ENCODE measurements at places on chromosomes 11 and 22.

DNA sequence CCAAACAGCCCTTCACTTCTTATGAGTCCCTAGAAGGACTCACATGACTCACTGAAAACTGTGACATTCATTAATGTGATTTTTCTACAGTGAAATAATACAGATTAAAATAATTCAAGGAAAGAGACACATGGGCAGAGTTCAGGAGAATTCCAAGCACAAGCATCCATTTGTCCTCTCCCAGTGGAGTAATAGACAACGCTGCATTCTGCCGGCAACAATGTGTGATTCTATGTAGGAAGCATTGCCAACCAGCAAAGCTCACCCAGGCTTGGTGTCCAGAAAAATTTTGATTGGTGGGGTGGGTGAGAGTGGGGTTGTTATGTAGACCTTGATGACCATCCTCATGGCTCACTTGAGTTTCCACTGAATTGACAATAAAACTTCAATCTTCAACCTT is 123.9 kb downstream of the VPREB1 start:
- DNase-seq: no peak

DNA sequence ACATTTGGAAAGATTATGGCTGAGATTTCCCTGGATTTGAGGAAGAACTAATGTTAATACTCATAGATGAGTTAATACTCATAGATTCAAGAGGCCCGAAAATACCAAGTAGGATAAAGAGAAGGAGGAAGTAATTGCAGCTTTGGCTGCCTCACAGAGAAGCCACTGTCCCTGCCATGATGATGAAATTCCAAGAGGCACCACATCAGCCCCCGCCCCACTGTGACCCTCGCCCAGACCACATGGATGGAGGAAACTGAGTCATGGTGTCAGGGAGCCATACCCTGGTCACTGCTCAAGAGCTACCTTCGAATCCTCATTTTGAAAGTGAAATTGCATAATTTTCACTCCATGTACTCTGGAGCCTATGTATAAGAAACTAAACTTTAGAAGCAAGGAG is 92.9 kb upstream of the SLC22A12 start:
- peak; percentile 37 for DNase-seq

DNA sequence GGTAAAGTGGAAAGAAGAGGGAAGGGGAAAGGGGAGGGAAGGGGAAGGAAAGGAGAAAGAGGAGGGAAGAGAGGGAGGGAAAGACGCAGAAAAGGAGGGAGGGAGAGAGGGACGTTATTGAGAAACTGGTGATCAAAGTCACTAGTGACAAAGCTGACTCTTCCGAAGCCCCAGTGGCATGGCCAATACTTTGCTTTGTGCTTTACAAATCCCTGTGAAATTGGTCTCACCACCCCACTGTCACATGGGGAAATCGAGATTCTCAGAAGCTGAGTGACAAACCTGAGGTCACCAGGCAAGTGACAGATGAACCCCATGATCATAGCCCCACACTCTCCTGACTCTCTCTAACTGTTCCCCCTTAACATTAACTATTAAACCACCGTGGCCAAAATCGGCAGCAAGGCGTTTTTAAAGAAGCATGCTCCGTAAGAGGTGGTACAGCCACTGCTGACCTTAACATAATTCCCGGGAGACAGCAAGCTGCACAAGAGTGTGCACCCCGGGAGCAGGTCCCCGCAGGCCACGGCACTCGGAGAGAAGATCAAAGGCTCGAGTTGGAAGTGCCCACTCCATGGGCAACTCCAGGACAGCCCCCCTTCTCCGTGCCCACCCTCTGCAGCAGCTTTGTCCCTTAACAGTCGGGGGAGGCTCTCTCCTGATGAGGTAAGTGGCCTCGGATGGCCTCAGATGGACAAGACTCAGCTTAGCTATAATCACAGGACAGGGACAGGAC is 34.8 kb downstream of the CELSR1 start:
- DNase-seq: no peak

DNA sequence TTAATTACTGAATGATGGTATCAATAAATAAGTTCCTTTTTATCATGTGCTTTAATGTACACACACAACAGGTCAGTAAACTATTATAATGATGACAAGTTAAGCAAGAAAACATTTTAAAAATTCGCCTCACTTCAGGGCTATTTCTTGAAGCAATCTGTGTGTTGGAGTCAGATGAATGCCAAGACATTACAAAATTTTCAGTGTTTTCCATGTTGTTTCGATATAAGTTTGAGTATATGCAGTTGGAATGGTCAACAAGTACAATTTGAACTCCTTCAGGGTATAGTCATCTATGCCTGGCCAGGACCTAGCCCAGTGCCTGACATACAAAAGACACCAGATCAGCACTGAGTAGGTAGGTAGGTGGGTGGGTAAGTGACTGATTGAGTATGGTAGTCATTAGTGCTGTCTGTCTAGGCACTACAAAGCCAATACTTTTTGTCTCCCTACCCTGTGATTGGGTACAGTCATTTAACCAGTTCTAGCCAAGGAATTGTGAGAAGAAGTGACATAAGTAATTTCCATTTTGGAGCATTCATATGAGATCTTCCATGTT is 7.5 kb downstream of the PRCP start:
- DNase-seq: no peak

DNA sequence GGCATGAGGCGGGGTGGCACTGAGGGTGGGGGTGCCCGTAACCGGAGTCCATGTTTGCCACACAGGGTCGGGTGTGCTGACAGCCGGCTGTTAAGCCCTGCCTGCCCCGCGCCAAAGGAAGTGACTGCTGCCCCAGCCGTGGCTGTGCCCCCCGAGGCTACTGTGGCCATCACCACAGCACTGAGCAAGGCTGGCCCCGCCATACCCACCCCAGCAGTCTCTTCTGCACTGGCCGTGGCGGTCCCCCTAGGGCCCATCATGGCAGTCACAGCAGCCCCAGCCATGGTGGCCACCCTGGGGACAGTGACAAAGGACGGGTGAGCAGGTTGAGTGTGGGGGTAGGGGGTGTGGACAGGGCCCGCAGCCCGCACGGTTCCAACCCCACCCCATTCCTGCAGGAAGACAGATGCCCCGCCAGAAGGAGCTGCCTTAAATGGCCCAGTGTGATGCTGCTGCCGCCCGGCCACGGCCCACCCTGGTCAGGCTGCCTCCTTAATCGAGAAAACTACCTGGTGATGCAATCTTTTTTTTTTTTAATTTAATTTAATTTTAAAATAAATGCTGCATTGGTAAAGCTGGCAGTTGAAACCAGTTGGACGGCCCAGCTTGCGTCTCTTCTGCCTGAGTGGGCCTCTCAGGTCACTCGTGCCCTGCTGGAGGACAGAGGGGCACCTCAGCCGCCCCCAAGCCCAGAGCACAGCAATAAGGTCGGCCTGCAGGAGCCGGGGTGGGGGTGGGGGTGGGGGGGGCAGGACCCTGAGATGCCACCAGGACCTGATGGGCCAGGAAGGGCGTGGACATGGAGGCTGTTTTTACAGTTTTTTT is 30.8 kb downstream of the SBF1 start:
- DNase-seq: no peak

- no peak for DNase-seq
Measured at GRCh38 chr22:24695561-24696511, 78.7 kb downstream of the PIWIL3 start.

DNA sequence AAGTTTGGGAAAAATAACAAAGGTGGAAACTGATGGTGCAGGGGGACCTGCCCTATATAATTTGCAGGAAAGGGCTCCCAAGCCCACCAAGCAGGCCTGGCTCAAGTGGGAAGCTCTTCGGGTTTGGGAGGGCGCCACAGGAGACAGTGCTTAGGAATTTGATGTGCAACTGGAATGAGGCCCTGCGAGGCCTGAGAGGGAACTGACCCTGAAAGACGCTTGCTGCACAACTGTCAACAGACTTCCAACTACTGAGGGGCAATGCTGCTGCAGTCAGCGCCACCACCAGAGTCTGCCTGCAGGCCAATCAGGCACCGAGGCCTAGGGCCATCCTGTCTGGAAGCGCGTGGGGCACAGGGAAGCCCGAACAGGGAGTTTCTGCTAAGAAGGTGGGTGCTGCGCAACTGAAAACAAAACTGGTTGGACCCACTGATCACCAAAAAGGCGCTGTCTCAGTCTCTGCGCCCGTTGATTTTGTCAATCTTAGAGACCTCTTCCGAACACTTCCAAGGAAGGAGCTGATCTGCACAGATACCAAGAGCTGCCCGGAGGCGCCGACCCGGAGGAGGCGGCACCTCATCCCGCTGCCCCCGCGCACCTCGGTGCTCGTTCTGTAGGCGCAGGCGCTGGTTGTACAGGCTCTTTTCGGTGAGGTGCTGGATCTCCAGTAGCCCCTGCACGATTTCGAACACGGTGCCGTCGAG is 667 bp downstream of the DGCR6L start:
- no peak for DNase-seq

DNA sequence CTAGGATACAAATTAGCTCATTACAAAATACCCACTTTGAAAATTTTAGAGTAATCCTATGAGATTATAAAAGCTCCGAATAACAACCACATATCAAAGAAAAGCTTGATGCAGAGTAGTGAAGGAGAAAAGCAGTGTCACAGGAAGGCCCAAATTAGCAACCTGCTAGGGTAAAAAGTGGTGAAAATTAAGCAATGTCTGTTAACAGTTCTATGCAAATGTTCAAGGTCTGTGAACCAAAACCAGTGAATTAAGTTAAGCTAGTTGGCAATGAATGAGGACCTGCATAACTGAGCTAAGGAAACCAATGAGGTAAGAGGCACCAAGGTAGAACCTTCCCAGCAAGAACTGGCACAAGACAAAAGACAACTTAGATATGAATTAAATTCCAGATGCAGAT is 29.6 kb downstream of the PRDM10 start:
- no peak for DNase-seq

DNA sequence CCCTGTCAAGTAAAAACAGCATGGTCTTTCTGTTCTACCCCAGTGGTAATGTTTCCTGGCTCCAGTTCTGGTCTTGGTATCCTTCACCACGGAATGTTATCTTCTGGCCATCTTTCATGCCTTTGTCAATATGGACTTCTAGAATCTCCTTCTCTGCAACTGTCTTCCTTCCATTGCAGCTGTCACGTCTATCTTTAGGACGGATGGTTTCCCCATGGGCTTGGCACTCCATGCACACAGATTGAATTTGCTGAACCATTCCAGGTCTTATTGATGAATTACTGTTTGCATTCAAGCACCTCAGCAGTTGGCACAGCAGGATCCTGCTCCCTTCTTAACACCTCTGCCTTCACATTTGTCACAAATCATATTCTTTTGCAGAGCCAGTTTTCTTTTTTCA is 44.9 kb upstream of the SLC25A18 start:
- no peak for DNase-seq

DNA sequence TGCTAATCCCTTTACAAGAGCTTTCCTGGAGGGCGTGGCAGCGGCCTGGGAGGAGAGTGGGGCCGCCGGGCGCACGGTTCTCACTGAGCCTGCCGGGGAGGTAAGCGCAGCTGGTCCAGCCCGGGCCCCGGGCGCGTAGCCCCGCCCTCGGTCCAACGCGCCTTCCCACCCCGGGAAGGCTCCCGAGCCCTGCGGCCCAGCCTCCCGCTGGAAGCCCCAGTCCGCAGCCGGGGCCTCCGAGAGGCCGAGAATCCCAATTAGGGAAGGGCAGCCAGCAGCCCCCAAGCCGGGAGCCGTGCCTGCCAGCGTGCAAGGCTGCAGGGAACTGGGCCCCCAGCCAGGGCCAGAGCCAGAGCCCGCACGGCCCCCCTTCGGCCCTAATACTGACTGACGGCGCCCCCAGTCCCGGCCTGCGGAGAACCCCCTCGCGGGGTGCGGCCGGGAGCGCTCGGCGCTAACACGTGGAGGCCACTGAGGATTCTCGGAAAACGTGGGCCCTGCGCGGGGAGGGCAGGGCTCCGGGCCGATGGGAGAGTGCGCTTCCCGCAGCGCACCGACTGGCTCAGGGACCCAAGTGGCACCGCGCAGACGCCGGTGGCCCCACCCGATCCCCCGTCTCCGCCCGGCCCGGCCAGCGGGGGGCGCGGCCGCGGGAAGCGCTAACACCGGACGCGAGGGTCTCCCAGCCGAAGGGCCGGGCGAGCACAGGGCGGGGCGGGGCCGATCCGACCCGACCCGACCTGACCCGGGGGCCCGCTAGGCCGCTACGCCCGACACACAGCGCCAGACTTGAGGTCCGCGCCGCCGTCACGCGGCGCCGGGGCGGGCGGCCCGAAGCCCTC is 5.7 kb downstream of the ZFTA start:
- DNase-seq: no peak

DNA sequence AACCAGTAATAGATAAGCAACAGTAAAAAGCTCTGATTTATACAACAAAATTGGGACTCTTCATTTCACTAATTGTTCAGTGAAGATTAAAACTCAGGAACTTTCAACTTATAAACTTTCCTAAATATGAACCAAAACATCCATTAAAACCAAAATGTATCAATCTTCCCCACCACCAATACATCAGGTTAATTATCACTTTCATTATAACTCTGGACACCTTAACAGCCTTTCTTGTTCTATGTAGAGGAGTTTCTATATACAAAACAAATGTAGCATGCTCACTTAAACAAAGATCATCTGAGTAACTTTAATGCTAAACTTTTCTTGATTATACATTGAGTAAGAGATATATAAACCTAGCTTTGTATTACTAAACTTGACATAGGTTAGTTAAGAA is 74.7 kb downstream of the ST14 start:
- no peak for DNase-seq

DNA sequence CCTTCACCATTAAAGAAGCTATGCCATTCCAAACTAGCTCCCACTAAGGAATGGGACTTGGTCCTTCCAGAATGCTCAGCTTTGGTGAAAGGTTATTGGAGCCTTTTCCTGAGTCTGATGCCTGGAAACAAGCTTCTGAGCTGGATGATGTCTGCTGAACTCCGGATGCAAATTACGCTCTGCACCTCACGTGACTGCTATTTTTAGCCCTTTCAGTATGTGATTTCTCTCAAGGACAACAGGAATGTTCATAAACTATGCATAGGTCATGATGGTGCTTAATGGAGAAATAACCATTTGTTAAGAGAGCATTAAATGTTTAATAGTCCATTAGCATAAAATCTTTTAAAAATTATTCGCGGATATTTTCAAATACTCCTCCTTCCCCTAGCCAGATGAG is 631.4 kb upstream of the KIRREL3 start:
- DNase-seq: no peak

- peak; percentile 38 for DNase-seq
Measured at GRCh38 chr11:62497132-62497801, 49.3 kb downstream of the AHNAK start.

DNA sequence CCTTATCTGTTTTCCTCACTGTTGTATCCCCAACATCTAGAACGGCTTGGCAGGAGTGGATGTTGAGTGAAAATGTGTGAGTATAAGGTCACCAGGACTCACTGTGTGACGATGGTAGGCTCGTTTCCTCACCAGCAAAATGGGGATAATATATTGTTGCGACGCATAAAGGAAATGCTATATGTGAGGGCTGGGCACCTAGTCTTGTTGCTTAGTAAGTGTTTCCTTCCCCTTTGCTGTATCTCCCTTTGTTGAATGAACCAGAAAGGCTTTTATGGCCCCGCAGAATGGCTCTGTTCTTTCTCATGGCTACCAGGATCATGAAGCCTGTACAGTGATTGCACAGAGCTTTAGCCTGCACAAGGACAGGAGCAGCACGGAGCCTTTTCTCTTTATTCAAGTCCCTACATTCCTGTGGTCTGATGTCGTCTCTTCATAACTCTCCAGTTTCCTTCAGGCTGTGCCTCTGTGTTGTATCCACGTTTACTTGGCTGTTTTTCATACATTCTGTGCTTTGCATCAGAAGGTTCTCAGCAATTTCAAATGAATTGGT is 5.4 kb downstream of the TNRC6B start:
- no peak for DNase-seq

- DNase-seq: no peak
Measured at GRCh38 chr11:122720107-122720881, 64.8 kb downstream of the UBASH3B start.

- no peak for DNase-seq
Measured at GRCh38 chr11:83449338-83449913, 163.3 kb upstream of the CCDC90B start.

Data from CD4-positive, alpha-beta T cell treated with Interleukin-1 beta for 1 hour (primary cell).